Fibroblast of skin of right quadriceps (primary cell): ENCODE measurements at places on chromosomes 4 and X.

DNA sequence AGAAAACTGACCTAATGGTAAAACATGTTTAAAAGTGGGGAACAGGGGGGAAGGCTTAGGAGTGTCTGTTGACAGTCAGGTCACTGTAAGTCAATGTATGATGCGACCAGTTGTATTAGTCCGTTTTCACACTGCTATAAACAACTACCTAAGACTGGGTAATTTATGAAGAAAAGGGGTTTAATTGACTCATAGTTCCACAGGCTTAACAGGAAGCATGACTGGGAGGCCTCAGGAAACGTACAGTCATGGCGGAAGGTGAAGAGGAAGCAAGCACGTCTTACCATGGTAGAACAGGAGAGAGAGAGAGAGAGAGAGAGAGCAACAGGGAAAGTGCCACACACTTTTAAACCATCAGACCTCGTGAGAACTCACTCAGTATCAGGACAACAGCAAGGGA is 13.0 kb upstream of the PLAC1 start:
- DNase-seq: no peak

GRCh38 chr4:117328333-117328732 is 243.0 kb upstream of the TRAM1L1 start:
- DNase-seq: no peak

DNA sequence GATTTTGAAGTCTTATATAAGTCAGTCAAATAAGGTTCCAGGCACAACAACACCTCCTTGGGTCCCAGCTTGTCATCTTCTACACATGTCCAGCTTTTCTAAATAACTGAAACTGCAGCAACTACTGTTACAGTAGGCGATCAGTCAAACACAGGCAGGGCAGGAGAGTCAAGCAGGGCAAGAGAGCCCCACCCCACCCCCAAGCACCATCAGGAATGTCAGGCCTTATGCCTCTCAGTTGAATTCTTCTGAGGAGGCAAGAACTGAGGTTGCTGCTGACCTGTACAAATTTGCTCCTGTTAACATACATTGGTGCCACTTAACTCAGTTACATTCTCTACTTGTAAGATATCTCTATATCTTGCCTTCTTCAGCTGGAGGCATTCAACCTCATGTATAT is 608.8 kb upstream of the PCDH10 start:
- DNase-seq: no peak

GRCh38 chr4:93065790-93066189 is 762.0 kb downstream of the GRID2 start:
- no peak for DNase-seq

- DNase-seq: peak; percentile 39
These were observed 2073.4 kb downstream of the ARAP2 start for GRCh38 chr4:34170946-34171345.

DNA sequence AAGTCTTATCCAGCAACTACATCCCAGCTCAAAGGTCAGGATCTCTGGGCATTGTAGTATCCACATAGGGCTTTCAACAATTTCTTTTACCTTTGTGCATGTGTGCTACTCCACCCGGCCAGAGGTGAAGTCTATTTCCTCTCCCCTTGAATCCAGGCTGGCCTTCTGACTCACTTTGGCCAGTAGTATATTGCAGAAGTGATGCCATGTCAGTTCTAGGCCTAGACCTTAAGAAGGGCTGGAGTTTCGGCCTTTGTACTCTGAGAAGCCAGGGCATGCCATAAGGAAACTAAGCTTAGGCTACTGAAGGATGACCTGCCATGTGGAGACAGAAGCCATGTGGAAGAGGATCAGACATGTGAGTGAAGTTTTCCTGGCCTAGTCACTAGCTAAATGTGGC is 191.2 kb upstream of the ATP6AP2 start:
- no peak for DNase-seq

- no peak for DNase-seq
These were observed 64.7 kb downstream of the C4orf46 start for GRCh38 chr4:158606969-158607368.

DNA sequence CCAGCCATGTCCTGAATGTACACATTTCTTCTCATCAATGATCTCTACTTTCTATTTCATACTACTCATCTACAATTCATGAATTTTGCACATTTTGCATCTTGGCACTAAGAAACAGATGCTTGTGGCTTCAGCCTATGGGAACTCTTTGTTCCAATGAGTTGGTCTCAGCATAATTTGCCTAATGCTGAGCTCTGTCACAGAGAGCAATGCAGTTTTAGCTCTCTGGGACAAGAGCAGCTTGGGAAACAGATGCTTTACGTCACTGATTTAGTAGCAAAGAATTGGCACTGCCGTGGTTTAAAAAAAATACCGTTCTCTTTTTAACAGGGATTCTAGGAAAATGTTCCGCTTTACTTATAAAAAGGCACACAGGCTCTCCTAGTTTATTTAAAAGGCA is 162.4 kb downstream of the WDFY3 start:
- peak; percentile 21 for DNase-seq

DNA sequence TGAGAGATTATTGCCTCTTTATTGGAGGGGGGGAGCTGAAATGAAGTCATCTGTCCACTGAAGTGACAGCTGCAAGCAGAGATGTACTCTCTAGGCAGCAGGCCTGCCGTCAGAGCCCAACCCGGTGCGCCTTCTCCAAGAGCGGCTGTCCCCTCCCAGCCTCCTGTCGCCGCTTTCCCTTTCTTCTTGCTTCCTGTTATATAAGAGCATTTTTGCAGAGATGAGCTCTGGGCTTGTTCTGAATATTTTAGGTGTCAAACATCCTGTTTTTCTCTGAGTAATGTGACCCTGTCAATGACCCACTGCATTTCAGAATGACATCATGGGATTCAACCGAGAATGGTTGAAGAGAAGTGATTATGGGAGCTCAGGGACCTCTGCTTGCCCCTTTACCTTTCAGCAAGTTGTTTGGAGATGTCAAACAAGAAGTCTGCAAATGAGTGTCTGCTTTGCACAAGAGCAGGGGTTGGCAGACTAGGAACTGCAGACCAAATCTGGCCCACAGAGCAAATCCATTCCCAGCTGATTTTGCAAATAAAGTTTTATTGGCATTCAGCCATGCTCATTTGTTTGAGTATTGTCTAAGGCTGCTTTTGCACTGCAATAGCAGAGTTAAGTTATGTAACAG is 79.9 kb downstream of the SLC9A6 start:
- DNase-seq: peak; percentile 81

DNA sequence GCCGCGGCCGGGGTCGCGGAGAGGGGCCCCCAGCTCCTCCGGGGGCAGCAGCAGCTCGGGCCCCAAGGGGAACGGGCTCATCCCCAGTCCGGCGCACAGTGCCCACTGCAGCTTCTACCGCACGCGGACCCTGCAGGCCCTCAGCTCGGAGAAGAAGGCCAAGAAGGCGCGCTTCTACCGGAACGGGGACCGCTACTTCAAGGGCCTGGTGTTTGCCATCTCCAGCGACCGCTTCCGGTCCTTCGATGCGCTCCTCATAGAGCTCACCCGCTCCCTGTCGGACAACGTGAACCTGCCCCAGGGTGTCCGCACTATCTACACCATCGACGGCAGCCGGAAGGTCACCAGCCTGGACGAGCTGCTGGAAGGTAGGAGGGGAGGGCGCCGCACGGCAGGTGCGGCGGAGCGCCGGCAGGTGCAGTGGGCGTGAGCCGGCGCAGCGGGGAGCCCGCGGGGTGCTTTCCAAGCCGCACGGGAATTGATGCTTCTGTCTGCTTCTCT is 886 bp downstream of the DCLK2 start:
- DNase-seq: no peak

- DNase-seq: peak; percentile 96
These were observed 10.1 kb downstream of the WDR1 start for GRCh38 chr4:10106421-10107039.

GRCh38 chr4:8599657-8600056 is 7.1 kb downstream of the CPZ start:
- DNase-seq: peak; percentile 71

DNA sequence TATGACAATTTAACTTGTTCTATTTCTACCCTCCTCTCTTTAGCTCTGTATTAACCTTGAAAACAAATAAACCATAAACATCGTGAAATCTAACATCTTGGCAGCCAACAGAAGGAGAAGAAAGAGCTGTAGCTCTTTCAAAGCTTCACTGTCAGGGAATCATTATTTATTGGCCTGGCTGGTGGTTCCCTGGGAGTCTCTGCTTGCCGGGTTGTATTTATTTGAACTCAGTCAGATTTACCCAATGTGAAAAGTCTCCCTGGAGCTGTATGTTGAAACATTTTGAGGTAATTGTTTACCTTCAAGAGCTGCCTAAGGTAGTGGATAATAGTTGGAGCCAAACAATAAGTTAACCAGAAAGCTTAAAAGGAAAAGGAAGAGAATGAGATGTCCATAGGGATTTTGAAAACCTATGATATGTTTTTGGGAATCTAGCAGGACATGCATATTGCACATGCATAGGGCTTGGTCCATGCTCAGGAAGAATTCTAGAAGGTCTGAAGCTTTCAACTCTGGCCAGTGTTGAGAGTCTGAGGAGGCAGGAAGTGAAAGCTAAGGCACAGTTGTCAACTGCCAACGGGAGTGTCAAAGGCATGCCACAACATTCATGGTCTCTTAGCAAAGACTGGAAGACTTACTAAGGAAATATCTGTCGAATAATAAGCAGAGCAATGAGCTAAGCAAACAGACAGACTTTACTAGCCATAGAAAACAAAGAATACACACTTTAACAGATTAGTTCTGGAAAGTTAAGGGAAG is 621.6 kb downstream of the PCDH7 start:
- DNase-seq: no peak

- DNase-seq: no peak
These were observed 65.1 kb upstream of the C4orf54 start for GRCh38 chr4:99722725-99723124.

- DNase-seq: peak; percentile 10
These were observed 59.0 kb downstream of the ING2 start for GRCh38 chr4:183563874-183564273.

DNA sequence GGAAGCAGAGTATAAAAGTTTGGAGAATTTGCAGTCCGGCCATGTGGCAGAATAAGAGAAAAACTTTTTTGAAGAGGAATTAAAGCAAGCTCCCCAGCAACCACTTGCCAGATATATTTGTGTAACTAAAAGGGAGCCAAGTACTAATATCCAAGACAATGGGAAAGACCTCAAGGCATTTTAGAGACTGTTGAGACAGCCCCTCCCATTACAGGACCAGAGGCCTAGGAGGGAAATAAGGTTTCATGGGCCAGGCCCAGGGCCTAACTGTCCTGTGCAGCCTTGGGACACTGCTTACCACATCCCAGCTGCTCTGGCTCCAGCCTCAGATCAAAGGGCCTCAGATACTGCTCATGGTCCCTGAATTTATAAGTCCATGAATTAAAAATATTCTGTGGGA is 659.4 kb downstream of the PCDH19 start:
- DNase-seq: no peak

DNA sequence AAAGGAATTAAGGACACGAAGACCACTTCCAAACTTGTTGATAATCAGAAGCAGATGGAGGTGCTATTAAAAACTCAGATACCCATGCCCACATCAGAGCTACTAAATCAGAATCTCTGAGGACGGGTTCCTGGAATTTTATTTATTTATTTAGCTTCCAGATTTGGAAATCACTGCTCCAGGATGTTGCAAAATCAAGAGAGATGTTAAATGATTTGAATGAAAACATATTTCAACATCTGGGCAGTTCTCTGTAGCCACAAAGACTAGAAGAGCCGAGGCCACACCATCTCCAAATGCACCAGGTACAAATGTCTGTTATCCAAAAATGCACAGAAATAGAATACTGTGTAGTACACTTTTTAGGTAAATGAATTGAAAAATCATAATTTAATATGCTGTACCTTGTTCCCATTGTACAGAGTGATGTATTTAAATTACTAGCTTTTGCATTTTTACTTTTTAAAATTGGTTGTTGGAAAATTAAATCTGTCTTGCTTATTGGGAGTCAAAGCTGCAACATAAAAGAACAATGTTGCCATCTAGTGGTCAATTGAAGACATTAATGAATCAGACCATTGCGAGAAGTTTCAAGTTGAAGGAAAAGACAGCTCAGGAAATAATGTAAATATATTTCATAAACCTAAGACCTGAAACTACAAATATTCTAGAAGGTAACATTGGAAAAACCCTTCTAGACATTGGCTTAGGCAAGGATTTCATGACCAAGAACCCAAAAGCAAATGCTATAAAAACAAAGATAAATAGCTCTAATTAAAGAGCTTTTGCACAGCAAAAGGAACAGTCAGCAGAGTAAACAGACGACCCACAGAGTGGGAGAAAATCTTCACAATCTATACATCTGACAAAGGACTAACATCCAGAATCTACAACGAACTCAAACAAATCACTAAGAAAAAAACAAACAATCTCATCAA is 151.3 kb upstream of the TTC29 start:
- peak; percentile 71 for DNase-seq

DNA sequence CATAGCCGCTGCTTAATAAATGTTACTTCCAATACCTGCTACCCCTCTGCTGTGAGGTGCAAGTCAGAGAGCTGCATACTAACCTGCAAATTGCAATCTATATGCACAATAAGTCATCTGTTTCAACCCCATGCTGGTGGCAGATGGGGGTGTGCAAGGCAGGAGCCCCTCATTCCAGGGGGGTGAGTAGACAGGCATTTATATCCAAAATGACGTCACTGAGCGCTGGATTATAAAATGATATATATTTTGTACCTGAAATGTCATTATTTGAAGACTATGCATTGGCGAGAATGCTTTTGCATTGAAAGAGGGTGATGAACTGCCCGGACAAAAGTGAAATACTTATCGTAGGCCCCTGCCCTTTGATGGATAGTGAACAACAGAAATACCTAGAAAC is 24.7 kb downstream of the RBMX2 start:
- no peak for DNase-seq

DNA sequence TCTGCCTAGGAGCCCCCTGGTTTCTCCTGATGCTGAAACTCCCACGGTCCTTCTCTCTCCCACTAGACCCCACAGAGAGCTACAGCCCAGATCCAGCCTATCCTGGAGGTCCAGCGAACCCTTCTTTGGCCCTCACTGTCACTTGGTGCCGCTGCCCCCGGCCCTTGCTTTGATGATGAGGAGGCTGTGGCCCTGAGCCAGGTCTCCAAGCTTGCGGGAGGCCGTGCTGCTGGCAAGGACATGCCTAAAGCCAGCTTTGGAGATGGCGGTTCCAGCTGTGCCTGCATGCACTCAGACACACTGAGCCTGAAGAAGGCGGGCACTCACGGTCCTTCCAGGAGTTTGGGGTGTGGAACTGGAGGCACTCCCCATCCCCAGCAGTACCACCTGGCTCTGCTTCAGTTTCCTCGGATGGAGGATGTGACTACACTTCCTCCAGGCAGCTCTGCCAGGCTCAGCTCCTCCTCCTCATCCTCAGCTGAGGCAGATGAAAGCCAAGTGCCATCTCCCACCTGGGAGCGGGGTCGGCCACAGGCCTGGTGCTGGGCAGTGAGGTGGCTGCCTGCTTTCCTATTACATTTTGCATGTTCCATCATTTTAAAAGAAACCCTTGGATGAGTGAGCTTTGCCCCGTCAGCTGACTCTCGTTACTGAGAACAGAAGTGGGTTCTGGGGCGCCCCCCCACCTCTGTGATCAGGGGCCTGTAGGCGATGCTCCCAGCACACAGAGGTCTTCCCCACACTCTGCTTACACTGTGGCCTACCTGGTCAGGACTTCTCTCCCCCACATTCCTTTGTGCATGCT is 9.0 kb downstream of the TNIP2 start:
- no peak for DNase-seq
